ENCODE measurements at places on chromosomes 2 and 18.
A peak's percentile ranks its signal among the peaks of the same experiment; 100 is the strongest.

DNA sequence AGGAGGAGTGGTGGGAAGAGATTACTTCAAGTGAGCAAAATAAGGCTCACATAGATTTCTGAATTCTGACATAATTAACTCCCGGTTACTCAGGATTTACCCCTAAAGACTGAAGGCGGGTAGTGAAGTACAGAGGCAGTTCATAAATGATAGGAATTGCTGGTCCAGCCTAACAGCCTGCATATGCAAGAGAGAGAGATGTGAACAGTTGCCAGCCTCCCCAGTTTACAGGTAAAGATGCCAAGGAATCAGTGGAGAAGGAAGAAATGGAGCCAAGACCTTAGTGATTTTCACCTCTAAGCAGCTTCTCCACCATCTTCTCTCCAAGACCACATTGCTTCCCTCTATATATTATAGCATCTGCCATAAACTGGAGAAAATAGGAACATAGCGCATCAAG is 91.8 kb upstream of the THUMPD2 start:
- no peak for DNase-seq

DNA sequence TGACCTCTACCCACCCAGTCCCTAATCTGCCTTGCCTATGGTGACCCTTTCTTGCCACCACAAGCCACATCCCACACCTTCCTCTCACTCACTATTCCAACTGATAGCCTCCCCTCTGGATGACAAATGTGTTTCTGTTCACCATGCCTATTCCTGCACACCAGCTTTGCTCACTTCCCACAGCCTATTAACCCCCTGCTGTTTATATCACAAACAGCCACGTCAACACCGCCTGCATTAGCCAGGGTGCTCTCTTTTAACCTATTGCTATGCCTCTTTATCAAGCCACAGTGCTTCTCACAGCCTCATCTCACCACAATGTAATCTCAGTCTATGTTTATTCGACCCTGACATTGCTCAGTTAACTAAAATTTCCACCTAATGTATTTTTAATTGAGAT is 271.8 kb downstream of the SUCLG1 start:
- DNase-seq, result no peak

DNA sequence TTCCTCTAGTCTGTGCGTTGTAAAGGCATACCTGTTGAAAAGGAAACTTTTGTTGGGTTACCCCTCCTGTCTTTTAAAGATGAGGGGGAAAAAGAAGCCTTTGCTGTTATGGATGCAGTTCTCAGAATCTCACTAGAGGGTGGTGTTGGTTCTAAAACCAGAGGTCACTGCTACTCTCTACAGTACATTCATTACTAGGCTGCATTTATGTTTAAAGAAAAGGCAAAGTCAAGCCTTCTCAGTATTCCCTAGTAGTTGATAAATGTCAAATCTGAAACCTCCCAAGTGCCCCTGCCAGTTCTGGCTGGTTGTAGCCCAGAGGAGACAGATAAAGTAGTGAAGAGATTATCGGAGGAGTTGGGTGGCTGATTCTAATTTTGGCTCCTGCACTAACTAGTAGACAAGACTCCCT is 1.4 kb upstream of the PLCL1 start:
- peak; percentile 62 for DNase-seq

DNA sequence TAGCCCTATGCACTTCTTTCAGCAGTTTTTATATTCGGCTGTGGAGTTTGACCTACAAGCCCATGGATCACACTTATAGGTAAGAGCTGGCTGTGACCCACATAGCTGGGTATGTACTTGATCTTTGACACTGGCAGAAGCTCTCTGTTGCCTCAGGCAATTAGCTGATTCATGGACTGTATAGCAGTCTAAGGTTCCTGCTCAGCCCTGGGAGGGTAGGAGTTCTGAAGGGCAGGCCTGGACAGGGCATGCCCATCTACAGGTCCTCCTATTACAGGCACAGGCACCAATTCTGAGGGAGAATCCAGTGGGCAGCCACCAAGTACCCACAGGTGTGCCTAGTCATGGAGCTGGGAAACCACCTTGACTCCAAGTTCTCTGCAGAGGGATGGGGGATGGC is 301.8 kb upstream of the GALNT5 start:
- no peak for DNase-seq

DNA sequence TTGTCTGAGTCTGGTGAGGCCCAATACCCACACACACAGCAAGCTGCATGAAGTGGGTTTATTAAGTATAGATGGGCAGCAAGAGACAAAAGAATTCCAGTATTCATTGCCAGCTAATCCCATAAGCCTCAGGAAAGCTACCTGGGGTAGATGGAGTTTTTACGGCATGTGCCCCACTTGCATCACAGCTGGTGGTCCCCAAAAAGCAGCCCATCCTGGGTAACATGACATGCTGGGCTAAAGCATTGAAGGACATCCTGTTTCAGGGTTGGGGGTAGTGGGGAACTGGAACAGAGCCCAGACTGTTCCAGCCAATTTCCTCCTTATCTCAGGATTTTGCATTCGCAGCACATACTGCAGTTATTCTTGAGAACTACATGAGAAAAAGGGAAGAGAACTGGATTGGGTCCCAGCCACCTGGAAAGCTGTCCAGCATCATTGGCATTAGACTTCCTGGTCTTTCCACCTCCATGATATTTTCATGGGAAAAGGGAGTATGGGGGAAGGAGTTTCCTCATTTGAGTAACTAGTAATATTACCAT is 240.1 kb upstream of the MMADHC start:
- DNase-seq, result no peak

- no peak for DNase-seq
These were observed 166.3 kb upstream of the SERTAD2 start for GRCh38 chr2:64819774-64820688.

- DNase-seq, result peak; percentile 78
These were observed 6.9 kb downstream of the ZNF516 start for GRCh38 chr18:76488190-76488589.

DNA sequence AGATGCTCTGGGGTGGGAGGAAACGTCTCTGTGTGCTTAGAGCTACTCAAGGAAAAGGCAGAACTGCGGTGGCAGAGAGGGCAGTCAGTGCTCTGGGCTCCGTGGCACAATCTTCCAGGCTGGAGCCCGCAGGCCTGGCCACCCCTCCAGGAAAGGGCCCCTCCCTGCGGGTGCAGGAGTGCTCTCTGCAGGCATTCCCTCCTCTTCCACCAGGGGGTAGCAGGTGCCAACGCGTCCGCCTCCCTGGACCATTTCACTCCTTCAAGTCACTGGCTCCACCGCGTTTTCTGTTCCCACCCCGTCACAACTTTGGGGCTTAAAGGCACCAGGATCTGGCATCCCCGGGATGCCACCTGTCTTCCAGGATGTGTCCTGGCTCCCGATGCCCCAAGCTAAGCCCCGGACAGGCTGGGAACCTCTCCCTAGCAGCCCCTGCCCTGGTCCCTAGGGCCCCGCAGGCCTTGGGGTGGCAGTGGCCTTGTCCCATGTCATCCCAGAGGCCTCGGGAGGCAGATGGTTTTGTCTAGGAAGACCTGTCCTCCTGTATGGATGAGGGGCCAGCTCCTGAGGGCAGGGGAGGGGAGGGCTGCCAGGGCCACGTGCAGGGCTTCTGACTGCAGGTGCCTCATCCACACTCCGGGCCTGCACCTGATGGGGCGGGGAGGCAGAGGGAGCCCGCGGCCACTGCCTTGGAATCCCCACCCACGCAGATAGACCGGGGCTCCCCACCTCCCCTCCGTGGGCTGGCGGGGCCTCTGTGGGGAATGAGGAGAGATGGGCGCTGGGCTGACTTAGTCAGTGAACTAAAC is 26.4 kb downstream of the KCNIP3 start:
- DNase-seq, result peak; percentile 43

- no peak for DNase-seq
These were observed 33.0 kb downstream of the KCNIP3 start for GRCh38 chr2:95329891-95330793.

DNA sequence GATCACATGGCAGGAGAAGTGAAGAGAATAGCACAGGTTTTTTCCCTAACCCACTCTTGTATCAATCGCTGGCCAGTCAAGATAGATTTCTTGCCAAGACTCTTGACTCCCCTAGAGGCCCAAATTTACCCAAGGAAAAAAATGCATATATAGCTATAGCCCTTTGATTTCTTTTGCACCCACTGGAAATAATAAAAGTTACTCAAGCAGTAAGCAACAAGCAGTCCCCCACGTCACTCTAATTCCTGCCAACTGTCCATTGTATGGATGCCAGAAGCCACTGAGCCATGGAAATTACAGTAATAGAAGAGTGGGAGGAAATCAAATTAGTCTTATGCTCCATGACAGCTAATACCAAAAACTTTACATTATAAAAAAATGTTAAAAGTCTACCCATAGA is 125.3 kb upstream of the SLC39A10 start:
- peak; percentile 65 for DNase-seq

DNA sequence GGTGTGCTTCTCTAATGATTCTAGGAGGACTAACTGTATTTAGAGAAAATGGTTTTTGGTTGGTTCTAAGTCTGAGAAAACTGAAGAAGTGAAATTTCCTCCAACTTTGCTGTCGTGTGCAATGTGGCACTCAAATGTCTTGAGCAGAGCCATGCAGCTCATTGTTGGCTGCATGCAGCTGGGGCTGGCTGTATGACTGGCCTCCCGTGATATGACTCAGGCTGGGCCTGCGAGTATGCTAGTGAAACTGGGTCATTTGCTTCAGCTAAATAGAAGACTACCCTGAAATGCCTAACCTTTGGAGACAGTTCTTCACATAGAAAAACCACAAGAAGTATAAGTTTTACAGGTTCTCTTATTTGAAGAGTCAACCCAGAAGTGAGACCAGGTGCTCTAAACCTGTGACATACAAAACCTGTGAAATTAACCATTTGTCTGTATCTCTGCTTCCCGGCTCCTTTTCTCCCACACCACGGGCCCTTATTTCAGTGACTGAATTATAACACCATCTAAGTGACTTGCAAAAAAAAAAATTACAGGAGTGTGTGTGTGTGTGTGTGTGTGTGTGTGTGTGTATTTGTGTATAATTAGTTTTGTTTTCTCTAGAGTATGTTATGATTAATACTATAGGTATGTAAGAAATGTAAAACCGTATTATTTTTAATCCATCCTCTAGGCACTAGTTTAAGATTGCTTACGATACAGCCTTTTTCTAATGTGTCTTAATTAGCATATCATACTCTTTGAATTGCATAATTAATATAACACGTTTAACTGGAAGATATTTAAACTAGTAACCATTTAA is 15.9 kb downstream of the POLI start:
- peak; percentile 53 for DNase-seq

DNA sequence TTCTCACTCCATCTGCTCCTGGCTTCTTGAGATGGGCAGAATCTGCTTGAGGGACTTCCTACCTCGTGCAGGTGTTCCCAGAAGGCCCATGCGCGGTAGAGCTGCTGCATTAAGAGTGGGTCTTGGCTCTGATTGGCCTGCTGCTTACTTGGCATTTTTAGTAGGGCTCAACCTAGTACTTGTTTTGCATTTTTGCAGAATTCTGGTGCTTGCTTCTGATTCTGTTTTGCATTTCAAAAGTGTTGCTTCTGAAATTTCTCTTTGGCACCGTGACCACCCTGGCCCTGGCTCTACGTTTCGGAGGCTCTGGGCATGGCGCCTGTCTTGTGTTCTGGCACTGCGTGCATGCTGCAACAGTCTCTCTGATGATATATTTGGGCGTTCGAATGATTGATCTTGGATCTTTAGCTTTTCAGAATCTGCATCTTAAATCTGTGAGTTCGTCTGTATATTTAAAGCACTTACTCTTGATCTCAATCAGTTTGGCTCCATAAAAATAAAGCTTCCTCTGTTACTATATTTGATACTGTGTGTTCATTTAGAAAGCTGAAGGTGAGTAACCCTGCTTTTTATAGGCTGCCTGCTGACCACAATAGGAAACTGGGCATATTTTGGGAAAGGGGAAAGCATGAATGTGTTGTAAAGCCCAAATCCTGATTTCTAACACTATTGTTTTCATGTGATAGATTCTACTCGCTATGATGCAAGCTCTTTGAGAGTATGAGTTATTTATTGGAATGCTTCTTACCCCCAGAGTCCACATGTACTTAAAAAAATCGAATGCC is 22.2 kb downstream of the EFR3B start:
- DNase-seq, result peak; percentile 50

GRCh38 chr2:211854832-211855231 is 683.8 kb downstream of the ERBB4 start:
- no peak for DNase-seq

All from AG10803 (cell line).